ENCODE measurements at places on chromosomes 5 and 9.

DNA sequence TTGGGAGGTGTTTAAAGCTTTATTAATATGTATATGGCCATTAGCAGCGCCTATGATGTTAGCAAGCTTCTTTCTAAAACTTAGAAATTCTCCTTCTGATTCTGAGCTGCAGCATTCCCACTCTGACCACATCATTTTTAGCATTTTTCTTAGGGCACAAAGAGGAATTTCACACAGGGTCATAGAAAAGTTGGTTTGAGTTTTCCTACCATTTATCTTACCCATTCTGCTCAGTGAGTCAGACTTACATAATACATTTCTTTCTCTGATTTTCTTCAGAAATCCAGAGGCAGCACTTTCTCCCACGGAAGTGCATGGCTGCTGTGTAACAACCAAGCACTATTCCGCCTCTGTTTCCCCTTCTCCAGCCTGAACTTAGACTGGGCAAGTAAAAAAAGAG lies 246.6 kb downstream of the ARL15 start:
- peak; percentile 64 for DNase-seq

GRCh38 chr9:101574731-101575333 lies 19.9 kb downstream of the PPP3R2 start:
- no peak for DNase-seq

DNA sequence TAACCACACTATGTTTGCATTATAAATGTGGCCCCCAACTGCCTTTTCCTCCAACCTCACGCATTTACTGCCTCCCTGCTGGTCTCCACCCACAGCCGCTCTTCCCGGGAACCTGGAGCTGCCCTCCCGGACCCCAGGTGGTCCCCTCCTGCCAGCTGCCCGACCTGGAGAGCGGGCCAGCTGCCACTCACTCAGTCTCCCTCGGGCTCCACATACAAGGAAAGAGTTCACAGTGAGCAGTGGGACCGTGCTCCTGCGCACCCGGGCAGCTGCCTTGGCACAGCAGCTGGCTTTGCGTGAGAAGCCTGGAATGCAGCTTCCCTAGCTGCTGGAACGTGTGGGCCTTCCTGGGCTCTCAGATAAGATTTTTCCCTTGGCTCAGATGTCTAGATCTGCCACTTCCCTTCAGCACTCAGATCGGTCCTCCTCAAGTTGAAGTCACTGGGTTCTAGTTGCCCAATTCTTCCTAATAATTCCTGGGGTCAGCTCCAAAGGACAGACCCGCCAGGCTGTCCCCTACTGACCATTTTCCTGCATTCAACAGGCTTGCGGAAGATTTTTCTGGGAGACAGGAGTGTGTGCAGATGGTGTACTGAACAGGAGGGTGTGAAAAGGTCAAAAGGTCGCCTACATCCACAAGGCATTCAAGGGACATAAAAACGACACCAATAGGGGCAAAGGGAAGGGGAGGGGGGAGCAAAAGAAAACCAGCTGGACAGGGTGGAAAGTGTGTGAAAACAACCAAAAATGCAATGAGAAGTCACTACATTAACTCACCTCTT lies 69.1 kb downstream of the MYO10 start:
- DNase-seq = no peak

GRCh38 chr9:92402360-92402759 lies 2.0 kb downstream of the OGN start:
- DNase-seq = no peak

DNA sequence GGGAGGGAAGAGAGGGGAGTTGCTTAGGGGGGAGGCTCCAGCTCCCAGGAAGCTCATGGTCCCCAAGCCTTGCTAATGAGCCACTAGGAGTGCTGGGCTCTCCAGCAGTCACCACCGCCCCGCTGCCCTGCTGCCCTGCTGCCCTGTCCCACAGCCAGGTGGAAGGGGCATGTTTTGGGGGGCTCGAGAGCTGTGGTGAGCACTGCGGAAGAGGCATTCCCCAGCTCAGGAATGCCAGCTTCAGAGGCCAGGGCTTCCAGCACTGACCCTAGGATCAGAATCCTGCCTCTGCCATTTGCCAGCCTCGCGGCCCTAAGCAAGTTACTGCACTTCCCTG lies 16.9 kb downstream of the SLC6A7 start:
- no peak for DNase-seq

- no peak for DNase-seq
These were observed 184.6 kb downstream of the ACTL7B start for GRCh38 chr9:108671176-108671575.

GRCh38 chr5:137896560-137896959 lies 7.3 kb downstream of the PKD2L2 start:
- no peak for DNase-seq

GRCh38 chr5:82174128-82174918 lies 103.8 kb downstream of the RPS23 start:
- no peak for DNase-seq

- DNase-seq = peak; percentile 86
These were observed 1.3 kb downstream of the TNFSF15 start for GRCh38 chr9:114804505-114804904.

DNA sequence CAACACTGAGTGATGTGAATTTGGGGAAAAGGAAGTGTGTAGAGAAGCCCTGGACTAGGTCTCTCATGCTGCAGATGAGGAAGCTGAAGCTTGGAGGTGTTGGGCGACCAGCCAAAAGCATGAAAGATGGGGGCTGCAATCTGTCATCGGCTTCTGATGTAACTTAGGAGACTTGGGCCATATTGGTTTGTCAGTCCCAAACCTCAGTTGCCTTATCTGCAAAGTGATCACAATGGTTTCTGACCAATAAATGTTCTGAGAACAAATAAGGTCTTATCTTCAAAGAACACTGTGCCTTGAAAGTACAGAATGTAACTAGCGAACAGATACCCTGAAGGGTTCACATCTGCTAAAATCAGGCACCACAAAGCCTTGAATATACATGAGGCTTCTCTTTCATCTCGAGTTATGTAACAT lies 198.4 kb upstream of the NR3C1 start:
- DNase-seq = no peak

GRCh38 chr5:55027595-55027994 lies 3.5 kb downstream of the GZMK start:
- no peak for DNase-seq

DNA sequence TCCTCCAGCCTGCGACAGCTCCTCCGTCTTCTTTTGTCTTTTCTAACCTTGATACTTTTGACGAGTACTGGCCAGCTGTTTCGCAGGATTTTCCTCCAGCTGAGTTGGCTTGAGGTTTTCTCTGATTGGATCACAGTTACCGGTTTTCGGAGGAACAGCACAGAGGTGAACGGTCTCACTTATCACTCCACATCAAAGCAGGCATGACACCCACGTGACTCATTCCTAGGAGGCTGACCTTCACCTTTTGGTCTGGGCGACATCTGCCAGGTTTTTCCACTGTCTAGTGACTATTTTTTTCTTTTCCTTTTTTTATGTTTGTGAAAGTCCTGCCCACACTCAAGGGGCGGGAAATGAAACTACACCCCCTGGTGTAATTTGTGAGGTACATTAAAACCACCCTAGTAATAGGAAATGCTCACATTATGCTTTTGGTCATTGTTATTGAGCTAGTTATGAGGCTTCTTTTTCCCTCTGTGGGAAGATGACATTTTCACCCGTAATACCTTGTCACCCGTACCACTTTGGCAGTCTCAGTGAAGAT lies 319.2 kb downstream of the GADD45G start:
- no peak for DNase-seq

DNA sequence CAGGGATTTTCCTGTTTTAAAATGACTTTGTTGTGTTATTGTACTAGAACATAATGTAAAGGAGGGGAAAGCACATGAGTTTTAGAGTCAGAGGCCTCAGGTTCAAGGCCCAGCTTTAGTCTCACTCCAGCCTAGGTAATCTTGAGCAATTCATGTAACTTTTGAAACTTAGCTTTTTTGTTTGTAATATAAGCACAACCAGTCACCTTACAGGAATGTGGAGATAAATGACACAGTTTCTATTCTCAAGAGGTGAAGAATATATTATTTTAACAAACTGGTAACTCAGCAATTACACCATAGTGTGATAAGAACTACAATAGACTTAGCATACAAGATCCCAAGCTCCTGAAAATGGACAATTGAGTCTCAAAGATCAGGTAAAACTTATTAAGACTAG lies 51.2 kb downstream of the ADAMTS19 start:
- DNase-seq = peak; percentile 23

DNA sequence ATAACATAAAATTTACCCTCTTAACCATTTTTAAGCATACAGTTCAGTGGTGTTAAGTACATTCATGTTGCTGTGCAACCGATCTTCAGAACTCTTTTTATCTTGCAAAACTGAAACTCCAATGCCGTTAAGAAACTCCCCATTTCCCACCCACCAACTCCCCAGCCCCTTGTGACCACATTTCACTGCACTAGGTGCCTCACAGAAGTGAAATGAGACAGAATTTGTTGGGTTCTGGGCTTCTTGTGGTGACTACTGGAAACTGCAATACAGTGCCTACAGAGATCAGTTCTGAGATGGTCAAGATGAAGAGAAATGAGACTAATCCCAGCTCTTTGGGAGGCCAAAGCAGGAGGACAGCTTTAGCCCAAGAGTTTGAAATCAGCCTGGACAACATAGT lies 202.1 kb upstream of the SLC30A5 start:
- no peak for DNase-seq

- no peak for DNase-seq
These were observed 65.8 kb upstream of the UNC5A start for GRCh38 chr5:176744584-176744965.

DNA sequence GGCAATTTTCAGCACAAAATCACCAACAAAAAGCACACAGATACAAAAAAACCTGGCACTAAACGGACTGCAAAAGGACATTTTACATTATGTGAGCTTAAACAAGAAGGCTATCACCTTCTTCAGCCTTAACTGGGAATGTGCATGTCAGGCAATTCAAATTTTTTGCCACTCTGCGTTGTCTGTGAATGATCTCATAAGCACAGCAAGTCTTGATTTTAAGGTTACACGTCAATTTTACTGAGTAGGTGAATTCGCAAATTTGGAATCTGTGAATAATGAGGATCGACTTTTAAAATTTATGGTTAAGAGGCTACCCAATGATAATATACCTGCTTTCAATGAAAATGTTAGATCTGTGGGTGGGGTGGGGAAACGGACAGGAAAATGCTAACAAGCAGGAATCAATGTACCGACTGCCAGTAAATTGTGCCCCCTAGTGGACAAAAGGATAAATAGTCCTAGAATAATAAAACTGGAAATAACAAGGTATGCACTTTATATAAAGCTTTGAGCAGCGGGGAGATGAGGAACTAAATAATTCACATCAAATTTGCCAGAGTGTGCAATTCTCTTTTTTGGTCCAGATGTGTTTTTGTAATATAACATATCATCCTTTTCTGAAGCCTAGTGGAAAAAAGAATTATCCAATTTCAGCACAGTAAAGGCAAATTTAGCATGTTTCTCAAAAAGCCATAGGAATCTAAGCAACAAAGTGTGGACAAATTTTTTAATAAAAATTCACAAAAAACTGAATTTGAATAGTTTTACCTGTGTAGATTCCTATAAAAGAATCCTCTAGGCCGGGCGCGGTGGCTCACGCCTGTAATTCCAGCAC lies 20.5 kb downstream of the EQTN start:
- DNase-seq = peak; percentile 29

DNA sequence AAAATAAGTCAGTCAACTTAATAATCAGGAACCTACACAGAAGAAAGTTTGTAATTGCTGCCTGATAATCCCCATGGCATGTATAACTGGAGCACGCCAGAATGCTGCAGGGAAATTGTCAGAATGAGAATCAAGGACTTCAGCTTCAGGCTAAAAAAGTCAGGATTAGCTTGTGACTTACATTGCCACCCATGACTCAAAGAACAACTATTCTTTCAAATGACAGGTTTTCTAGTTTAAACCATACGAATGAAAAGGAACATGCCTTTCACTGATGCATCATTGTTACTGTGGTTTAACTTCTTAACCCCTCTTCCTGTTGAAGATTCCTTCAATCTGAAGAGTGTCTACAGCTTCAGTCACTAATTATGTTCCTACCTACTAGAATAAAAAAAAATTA lies 112.4 kb downstream of the ISL1 start:
- peak; percentile 76 for DNase-seq

- DNase-seq = no peak
These were observed 11.0 kb downstream of the DBH start for GRCh38 chr9:133647148-133647547.

DNA sequence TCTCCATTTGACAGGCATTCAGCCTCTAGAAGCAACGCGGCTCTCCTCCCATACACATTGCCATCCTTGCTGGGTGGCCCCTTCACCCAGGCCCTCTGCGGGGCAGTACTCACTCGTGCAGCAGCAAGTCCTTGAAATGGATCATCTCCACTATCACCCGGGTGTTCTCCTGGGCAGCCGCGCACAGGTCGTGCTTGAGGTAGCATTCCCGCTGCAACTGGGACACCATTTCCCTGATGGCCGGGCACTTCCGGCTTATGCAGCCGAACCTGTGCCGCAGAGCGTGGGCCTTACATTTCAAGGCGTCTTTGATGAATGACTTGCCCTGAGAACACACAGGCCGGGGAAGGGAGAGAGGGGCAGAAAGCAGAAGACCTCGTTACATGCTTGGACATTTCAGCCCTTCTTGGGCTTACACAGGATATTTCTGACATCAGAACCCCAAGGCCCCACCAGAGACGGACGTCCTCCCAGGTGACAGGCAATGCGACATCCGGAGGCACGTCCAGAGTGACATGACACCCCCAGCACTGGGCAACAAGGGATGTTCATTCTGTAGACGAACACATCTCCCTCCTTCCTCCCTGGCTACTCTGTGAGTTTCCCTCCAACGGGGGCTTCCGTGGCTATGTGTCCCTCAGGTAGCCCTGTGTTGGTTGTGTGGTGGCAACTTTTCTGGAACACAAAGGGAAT lies 5.0 kb downstream of the STC2 start:
- no peak for DNase-seq

DNA sequence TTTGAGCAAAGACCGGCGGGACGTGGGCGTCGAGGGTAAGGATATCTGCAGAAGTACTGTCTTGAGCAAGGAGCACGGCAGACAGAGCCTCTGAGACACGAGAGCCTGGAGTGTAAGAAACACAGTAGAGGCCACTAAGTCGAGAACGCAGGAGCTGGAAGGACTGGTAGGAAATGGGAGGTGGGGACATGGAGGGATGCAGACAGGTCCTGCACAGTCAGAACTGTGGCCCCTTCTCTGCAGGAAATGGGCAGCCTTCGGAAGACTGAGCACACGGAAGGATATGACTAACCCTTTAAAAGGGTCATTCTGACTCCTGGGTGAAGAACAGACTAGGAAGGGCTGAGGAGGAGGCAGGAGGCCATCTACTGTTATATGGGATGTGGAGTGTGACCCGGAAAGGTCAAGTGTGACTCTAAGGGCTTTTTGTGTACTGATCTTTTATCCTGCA lies 1.4 kb upstream of the CAMSAP1 start:
- no peak for DNase-seq

GRCh38 chr9:8514760-8515159 lies 715.2 kb upstream of the DMAC1 start:
- no peak for DNase-seq

- no peak for DNase-seq
These were observed 1296.8 kb upstream of the NUDT12 start for GRCh38 chr5:104859437-104859836.
